NCI-H1417 treated with DMSO at 0.1 percent for 48 hours (cell line): ENCODE measurements at places on chromosomes 7 and 10.

GRCh38 chr10:129192344-129193128, 274.5 kb upstream of the MGMT start:
- DNase-seq = no peak

GRCh38 chr10:71143170-71143569, 69.2 kb upstream of the UNC5B start:
- no peak for DNase-seq

DNA sequence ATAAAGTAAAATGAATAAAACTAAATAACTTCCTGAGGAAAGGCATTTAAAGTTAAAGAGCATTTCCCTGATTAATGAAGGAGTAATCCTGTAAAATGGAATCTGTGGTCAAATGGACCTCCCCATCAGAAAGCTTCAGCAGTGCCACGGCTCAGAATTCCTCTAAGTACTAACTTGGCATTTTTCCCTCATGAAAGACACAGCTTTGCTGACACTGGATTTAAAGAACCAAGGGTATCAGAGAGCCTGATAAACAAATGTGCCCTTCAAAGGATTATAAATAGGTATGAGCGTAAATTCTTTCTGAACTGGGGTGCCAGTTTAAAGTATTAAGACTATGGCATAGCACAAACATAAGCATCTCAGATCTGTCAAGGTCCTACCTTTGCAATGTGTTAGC, 24.2 kb upstream of the RNF148 start:
- no peak for DNase-seq

- DNase-seq = no peak
These were observed 538.5 kb downstream of the HTR7 start for GRCh38 chr10:90319188-90319914.

- DNase-seq = no peak
These were observed 104.7 kb upstream of the KLF14 start for GRCh38 chr7:130838738-130839137.

DNA sequence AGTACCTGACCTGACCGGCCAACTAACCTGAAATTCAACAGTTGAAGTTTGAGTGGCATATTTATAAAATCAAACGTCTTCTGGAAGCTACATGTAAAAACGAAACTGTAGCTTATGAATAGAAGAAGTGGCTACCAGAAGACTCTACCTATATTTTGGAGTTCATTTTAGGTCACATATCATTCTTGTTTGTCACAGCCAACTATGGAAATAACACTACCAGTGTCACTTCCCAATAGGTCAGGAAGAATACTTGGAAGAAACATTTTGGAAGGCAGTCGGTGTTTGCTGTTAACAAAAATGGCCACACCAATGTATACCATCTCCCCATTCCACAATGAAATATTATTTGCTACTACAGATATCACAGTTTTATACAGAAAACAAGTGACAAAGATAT, 12.6 kb downstream of the TWIST1 start:
- no peak for DNase-seq

DNA sequence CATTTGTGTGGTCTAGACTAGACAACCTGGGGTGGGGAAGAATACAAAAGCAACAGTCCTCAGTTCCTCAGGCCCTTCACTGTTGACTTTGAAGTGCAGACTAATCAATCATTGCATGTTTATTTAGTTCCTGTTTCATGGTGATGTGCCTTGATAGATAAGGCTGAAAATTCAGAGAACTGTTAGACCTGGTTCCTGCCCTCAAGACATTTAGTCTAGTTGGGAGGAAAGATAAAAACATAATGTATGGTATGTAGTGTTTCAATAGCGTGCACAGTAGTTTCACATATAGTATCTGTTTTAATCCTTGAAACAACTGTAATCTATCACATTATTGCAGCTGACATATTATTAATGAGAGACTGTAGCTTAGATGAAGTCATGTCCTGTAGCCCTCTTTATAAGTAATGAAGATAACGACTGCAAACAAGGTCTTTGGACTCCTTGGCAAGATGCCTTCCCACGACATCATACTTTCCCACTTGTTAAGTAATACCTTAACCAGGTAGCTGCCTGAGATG, 124.0 kb downstream of the CELF2 start:
- no peak for DNase-seq

- no peak for DNase-seq
These were observed 70.2 kb downstream of the PRTFDC1 start for GRCh38 chr10:24882047-24882698.

GRCh38 chr7:99473315-99473596, 566 bp downstream of the ZNF789 start:
- no peak for DNase-seq

GRCh38 chr10:48470115-48470892, 134.6 kb downstream of the ARHGAP22 start:
- DNase-seq = no peak

- DNase-seq = no peak
These were observed 8.2 kb downstream of the CCSER2 start for GRCh38 chr10:84336406-84337090.

- DNase-seq = no peak
These were observed 265.0 kb upstream of the GLI3 start for GRCh38 chr7:42502022-42502421.

DNA sequence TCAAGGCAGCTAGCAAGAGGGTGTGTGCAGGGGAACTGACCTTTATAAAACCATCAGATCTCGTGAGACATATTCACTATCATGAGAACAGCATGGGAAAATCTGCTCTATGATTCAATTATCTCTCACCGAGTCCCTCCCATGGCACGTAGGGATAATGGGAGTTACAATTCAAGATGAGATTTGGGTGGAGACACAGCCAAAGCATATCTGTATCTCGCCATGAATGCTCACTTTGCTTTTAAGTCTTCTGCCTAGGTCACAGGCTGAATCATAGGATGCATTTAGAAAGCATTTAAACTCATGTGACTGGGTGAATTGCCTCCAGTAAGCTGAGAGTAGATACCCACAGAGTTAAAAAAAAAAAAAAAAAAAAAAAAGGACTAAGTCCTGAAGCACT, 220.0 kb downstream of the AGMO start:
- DNase-seq = no peak

GRCh38 chr10:112351146-112351545, 22.8 kb upstream of the ACSL5 start:
- DNase-seq = no peak

DNA sequence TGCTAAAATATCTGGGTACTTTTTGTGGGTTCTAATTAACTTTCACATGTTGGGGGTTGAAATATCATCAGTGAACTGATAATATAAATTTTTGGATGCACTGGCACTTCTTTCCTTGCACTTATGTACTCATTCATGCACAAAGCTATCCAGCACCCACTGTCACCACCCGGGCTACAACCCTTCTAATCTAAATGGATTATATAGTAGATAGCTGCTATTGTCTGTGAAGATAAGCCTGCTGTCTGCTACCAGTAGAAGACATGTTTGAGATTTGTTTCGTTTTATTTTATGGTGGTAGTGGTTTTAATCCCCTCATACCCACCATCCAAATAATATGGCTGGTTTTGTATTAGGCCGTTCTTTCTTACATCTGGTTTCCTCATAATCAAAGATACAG, 353.5 kb upstream of the LRGUK start:
- DNase-seq = no peak

- no peak for DNase-seq
These were observed 2.3 kb downstream of the ABCB1 start for GRCh38 chr7:87598234-87599009.

DNA sequence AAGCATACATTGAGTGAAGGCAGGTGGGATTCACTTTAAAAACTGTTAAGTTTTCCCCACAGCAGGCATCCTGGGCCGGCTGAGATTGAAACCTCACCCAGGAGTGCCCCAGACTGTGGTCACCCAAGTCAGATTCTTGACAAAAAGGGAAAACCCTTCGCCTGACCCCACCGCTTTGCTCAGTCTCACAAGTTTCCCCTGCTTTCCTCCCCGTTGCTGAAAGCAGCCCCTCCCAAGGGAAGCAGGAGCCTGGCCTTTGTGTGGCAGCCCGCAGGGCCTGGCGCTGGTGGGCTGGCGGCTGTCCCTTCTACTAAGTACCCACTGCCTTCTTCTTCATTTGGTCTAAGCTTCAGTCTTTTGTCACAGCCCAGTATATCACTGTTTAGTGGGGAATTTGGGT, 16.0 kb downstream of the RNF32 start:
- DNase-seq = no peak

- no peak for DNase-seq
These were observed 869 bp downstream of the PSAP start for GRCh38 chr10:71850021-71850742.

- DNase-seq = no peak
These were observed 69.4 kb downstream of the FRMD4A start for GRCh38 chr10:14261336-14261735.

GRCh38 chr10:2650328-2650727, 417.0 kb upstream of the PFKP start:
- no peak for DNase-seq

GRCh38 chr7:141630621-141631020, 71.3 kb downstream of the DENND11 start:
- peak; percentile 19 for DNase-seq

GRCh38 chr10:70892631-70893030, 4.3 kb upstream of the PCBD1 start:
- DNase-seq = no peak

DNA sequence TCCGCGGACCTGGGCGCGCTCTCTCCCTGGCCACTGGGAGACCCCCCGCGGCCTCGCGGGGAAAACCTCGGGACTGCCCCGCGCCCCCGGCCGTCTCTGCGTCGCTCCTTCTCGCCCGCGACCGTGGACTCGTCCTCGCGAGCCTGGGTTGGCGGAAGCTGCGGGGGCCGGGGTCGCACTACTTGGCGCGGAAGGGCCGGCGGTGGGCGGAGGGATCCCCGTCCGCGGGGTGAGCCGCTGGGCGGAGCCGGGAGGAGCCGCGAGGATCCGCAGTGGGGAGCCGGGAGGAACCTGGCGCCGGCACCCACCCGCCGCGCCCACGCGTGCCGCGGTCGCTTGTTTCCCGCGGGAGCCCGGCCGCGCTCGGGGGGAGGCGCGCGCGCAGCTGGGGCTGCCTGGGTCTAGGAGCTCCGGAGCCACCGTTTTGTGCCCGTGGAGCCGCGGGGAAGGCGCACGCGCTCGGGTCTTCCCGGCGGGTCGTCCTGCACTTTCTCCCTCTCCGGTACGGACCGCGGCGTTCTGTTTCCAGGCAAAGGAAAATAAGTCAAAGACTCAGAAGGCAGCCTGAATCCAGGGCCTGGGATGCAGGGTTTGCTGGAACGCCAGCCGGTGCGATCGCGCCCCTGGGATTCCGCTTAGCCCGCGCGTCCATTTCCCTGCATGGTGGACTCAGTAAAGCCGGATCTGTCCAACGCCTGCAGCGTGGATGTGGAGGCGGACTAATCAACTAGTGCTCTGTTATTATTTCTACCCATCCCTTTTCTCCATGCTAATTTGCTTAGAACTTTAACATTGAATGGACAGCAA, 28.7 kb upstream of the KMT2C start:
- no peak for DNase-seq

DNA sequence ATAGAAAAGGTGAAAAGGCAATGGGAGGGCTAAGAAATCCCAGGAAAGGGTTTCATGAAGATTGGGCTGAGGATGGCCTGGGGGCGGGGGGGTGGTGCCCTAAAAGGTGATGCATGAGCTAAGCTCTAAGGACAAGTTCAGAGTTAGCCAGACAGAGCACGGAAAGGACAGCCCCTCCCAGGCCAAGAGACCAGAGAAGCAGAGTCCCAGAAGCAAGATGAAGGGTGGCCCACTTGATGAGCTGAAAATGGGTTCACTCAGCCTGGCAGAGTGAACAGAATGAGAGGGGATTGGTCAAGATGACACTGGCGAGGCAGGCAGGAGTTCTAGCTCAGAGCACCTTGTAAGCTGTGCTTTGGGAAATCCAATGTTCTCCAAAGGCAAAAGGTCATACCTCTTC, 89.4 kb upstream of the GPR26 start:
- DNase-seq = no peak

DNA sequence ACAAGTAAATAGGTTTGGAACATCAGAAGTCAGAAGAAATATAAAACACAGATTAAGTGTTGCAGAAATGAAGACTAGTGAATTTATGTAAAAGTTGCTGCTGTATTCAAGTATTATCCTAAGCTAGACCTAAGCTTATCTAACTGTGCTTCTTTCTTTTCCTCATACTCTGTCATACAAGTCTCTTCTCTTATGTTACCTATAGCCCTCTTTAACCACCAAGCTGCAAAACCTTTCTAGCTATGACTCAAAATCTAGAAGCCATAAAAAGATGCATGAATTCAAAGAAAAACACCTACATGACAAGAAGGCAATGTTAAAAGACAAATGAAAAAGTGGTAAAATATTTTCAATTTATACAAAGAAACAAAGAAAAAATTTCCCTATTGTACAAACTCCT, 23.0 kb downstream of the DENND11 start:
- no peak for DNase-seq

GRCh38 chr10:36621346-36621745, 504.1 kb upstream of the ANKRD30A start:
- no peak for DNase-seq

DNA sequence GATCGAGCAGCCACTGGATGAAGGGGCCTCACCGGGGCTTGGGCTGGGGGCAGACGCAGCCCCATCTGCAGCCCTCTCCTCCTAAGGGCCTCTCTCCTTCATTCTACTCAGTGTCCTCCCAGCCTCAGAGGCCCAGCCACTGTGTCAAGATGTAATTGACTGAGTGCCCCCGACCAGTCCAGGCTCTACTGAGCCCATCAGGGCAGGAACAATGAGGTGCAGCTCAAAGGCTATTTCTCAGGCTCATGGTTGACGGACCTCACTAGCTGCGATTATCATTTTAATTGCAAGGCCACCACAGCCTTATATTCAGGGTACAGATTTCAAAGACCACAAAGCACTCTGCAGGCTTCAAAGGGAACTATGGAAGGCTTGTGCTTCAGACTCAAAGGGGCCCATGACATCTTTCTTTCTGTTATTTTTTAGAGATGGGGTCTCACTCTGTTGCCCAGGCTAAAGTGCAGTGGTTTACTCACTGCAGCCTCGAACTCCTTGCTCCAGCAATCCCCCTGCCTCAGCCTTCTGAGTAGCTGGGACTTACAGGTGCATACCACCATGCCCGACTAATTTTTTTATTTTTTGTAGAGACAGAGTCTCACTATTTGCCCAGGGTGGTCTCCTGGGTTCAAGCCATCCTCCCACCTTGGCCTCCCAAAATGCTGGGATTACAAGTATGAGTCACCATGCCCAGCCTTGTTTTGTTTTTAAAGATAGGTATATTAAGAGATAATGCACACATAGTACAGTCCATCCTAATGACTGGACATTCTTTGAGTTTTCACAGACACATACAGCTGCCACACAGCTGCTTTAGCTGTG, 23.7 kb downstream of the SLC29A3 start:
- no peak for DNase-seq
